Activated naive CD4-positive, alpha-beta T cell (primary cell): ENCODE measurements at places on chromosomes 6 and 20.

DNA sequence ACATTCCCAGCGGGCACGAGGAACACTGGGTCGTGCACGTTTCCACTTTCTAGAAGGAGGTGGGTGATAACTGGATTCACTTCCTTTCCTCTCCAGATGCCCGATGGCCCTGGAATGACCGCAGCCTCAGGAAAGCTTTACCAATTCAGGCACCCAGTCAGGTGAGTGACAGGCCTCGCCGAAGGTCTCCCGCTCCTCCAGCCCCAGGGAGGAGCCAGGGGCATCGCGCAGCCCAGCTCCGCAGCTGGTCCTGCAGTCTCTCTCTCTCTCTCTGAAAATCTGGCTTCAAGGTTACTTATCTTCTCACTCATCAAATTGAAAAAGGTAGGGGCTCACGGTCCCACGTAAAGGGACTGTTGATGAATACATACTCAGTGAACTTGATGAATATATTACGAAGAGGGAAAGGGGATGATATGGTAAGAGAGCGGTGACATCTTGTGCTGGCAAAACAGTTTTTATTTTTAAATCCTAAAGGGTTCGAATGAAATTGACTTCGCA, 891 bp downstream of the RIPPLY2 start:
- DNase-seq: no peak

- no peak for DNase-seq
Measured at GRCh38 chr6:157625764-157626163, 197.3 kb upstream of the SNX9 start.

DNA sequence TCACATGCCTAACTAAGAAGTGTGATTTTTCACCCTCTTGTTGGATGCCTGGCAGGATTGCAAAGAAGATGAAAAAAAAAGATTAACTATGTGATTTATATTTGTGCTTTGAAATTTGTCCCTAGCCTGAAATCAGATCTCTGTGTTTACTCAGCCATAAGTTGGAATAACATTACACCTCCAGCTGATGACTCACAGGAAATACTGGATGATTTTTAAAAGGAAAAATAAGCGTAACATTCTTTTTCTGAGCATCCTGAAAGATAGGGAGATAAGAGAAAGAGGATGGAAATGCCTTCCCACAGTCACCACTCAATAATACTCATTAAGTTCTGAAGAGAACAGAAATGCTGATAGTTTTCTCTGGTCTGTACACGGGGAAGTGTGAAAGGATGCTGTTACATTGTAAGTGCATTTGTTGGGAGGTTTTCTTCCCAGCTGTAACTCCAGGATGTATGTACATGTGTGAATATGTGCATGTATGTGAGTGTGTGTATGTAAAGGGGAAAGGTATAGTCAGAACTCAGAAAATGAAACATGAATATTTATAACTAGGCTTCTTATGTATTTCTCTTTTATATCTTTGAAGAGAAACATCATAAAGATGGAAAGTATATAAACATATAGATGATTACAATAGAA, 37.4 kb upstream of the RIPPLY2 start:
- no peak for DNase-seq

DNA sequence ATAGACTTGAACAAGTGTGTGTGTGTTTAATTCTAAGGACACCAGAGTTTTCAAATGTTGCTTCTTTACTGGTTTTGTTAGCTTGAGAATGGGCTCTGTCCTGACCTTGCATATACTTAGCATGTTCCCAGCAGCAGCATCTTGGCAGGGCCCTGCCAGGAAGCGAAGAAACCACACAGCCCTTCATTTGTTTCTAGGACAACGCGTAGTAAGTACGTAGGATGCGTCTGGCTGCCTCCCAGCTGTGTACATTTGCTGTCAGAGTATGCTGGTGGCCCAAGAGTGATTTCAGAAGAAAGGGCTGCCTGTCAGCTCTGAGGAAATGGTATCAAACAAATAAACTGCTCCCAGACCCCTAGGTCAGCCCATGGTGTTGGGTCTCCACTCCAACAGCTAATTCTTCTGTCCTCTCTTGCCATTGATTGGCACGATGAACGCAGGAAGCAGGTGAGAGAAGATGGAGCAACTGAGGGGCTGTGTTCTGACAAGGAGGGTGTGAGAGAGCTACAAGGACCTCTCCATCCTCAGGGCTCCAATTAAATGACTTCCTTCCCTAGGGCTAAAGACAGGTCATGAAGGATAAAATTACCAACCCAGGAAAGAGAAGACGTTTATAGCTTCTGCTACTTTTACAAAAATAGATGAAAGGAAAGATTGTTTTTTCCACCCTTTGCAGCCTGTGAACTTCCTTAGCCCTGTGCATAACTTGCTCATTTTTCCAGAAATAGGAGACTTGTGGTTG, 55.9 kb upstream of the HDDC2 start:
- no peak for DNase-seq

- no peak for DNase-seq
Measured at GRCh38 chr6:111748231-111748647, 125.0 kb downstream of the FYN start.

GRCh38 chr6:20769631-20770030, 235.4 kb downstream of the CDKAL1 start:
- no peak for DNase-seq

- DNase-seq: no peak
Measured at GRCh38 chr20:16497896-16498295, 75.4 kb downstream of the KIF16B start.

GRCh38 chr6:150813319-150813992, 52.0 kb upstream of the MTHFD1L start:
- DNase-seq: no peak

GRCh38 chr6:35025232-35026188, 115.6 kb downstream of the TCP11 start:
- no peak for DNase-seq

DNA sequence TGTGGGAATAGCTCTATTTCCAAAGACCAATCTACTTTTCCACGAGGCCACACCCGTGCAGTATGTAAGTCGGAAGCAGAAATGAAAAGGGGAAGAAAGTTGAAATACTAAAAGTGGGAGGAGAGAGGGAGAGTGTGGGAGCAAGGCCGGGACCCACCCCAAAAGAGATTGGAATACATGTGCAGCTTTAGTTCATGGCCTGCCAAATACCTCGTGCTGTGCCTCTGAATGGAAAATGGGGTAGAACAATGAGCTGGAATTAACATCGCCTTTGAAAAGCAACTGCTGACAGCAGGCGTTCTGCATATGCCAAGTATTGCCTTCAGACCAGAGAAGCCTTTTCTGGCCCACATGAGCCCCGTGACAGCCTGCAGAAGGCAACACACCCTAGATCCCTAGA, 155.6 kb downstream of the CD83 start:
- no peak for DNase-seq

- DNase-seq: no peak
Measured at GRCh38 chr6:125952764-125953501, 3.6 kb upstream of the HINT3 start.
